ENCODE measurements at places on chromosomes 4 and X.

GRCh38 chr4:140906993-140907962, 151.1 kb upstream of the TBC1D9 start:
- no peak for DNase-seq

DNA sequence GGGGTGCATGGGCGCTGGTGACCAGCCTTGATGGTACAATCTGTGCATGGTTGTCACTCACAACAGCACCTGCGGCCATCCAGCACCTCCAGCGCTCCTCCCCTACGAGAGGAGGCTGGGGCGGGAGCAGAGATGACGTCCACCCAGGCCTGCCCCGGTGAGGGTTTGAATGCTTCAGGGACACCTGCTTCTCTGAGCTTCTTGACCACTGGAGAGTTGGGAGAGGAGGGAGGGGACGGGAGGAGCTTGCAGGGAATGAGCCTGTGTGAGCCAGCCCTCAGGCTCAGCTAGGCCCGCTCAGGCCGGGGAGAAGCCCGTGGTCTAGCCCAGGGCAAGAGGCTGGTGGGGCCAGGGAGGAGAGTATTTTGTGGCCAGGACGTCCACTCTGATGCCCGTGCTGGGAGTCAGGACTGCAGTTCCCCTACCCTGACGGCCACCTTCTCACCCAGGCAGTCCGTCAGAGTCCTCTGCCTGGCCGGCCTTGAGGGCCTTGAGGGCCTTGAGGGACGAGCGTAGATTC, 59.2 kb downstream of the CPZ start:
- DNase-seq: no peak

DNA sequence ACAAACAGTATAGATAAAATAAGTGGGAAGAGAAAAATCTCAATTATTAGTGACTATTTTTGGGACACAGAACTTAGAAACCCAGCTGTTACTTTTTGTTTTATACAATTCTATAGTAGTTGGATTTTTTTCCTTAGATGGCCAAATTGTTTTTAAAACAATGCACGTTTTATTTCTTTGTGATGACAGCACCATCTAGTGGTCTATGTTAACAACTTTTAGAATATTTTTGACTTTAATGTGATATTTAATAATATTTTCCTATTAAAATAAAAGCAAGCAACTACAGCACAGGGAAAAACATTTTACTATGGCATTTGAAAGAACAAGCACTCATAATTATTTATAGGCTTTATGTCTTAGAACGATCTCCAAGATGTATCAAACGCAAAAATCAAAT, 5.6 kb upstream of the SMIM31 start:
- DNase-seq: no peak

DNA sequence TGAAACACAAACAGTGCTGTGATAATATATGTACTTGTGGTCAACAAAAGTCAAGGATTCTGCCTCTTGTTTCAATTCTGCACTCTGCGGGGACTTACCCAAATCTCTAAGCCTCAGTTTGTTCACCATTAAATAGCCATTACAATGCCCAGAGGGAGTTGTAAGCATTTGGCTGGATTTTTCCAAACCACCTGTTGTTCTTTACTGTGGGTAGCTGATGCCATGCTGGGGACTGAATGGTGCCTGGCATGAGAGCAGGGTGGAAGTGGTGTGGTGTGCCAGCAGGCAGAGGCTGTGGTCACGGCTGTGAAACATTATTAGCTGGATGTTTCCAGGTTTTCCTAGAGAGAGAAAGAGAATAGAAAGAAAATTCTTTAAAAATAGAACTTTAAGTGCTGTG, 60.7 kb upstream of the PAK3 start:
- DNase-seq: no peak

- DNase-seq: no peak
Measured at GRCh38 chr4:126727461-126727860, 905.3 kb upstream of the INTU start.

- no peak for DNase-seq
Measured at GRCh38 chrX:44974451-44974850, 101.5 kb downstream of the KDM6A start.

DNA sequence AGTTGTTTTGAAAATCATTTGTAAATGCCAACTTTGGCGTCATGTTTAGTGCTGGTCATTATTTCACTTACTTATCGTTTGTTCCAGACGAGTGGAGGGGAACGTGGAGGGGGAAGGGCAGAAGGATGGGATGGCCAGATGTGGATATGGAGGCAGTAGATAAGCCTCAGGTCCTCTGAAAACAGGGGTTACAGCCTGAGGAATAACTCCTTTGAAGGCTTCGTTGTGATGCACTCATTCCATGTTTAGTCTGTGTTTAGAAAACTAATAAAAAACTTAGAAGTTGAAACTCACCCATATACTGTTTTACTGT, 1.1 kb downstream of the MOB1B start:
- DNase-seq: no peak

DNA sequence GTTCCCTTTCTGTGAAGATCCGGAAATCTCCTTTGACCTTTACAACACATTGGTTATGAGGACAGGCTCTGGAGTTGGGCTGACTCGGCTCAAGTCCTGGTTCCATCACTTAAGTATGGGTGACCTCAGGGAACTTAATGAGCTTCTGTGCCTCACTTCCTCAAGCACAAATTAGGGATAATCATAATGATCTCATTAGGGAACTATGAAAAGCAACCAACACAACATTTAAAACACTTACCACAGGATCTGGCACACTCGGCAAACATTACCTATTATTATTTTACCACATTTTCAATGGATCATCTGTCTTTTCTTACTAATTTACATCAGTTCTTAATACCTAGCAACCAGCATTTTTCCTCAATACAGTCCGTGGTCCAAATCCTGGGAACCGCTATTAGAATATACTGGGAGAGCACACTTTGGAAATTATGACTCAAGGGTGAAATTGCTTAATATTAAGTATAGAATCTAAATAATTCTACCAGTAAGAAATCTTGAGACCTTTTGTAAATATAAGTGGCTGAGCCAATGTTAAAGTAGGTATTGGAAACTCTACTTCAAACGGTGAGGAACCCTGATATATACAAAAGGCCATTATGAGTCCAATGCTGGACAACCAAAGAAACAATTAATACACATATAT, 19.6 kb downstream of the ADGRA3 start:
- no peak for DNase-seq

GRCh38 chrX:17738737-17739535, 1.6 kb downstream of the SCML1 start:
- no peak for DNase-seq

DNA sequence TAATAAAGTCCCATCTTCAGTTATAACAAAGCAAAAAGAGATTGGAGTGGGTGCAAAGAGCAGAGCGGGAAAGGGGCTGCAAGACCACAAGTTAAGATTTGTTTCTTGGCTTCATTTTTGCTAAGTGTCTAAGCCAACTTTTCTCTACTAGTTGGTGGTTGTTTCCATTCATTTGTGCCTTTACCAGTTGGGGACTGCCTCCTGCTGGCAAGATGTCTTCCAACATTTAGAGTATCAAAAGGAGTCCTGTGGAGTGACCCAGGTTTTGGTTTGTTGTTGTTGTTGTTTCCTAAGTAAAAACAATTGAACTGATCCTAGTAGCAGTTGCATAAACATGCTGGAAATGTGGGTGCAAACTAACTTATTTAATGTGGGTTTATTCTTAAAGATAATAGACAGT, 121.1 kb downstream of the SPATA18 start:
- DNase-seq: no peak

Measured in stimulated activated CD8-positive, alpha-beta memory T cell treated with anti-CD3 and anti-CD28 coated beads, Interleukin-15, amount 100 ng/mL, for 48 hours (primary cell).